ENCODE measurements at places on chromosomes 7 and 10.

- no peak for DNase-seq
Observed at GRCh38 chr7:19700936-19701335, 7.9 kb downstream of the POLR1F start.

- no peak for DNase-seq
Observed at GRCh38 chr7:124257638-124258308, 224.9 kb upstream of the TMEM229A start.

GRCh38 chr10:33621101-33621500 is 286.6 kb upstream of the NRP1 start:
- DNase-seq: no peak

DNA sequence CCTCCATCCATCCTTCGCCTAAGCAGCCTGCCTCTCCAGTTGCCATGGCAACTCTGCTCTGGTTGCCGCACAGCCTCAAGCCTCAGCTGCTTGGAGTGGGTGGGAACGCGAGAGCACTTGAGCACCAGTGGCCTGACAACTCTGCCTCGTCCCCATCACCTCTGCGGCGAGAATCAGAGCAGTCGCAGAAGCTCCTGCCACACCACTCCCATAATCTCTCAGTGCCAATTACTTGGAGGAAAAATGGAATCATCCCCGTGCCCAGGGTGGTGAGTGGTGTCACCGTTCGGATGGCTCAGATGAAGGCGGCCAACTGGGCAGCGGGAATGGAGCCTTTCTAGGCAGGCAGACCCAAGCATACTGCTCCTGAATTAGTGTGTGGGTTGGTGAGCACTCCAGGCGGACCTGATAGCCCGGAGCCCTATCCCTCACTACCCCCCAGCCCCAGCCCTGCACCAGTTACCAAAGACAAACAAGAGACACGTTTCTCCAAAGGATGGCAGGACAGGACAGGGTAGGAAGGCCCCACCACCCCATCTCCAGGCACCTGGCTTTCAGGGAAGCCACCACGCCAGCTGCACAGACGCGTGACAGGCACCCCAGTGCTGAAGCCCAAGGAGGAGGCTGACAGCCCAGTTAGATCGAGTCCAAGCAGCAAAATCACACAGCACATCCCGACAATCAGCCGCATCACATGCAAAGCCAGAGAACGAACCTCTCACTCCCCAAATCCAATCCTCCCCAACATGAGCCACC is 335.4 kb downstream of the PTPRN2 start:
- DNase-seq: no peak

GRCh38 chr10:22704942-22705341 is 9.4 kb downstream of the PIP4K2A start:
- no peak for DNase-seq

DNA sequence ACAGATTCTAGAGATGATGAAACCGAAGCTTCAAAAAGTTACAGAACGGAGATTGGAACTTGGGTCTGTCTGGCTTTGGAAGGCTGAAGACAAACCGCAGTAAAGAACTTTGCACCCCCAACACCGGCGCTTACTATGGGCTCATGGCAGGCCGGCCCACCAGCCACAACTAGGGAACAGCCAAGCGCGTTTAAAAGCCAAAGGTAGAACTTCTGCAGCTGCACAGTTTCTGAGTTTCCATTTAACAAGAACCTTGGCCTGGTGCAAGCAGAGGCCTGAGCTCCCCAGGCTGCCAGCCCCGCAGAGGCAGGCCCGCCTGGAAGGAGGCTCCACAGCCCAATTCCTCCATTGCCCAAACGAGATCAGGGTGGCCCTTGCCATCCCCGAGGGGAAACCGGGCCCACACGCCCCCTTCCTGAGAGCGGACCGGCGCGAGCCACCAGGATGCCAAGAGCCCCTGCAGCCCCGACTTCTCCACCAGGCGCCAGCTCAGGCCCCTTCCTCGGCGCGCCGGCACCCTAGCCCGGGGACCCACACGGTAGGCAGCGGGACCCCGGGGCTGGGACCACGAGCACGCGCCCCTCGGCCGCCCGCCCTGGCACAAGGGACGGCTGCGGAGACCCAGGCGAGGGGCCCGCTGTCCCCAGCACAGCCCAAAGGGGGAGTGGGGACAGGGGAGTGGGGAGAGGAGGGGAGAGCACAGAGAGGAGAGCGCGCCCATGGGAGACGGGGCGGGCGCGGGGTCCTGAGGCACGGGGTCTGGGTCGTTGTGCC is 566 bp downstream of the MAD1L1 start:
- DNase-seq: no peak

GRCh38 chr7:2273866-2274265 is 31.8 kb downstream of the NUDT1 start:
- DNase-seq: no peak

DNA sequence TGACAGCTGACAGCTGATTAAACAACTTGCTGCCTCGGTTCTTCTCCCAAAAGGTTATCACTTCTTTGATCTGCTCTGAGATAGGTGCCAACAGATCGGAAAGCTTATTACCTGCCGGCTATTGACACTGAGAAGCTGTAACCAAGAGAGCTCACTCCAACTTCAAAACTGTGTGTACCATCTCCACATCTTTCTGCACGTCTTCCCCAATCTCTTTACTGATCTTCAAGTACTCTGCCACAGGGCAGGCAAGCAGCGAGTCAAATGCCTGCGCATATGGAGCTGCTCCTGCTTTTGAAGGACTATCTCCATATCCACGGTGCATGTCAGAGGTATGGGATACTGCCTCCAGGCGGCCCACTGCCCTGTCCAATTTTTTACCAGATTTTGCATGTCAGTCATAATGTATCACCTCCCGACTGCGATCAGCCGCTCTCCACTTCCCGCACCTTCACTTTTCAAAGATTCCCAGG is 352 bp upstream of the ZNF485 start:
- no peak for DNase-seq

- DNase-seq: no peak
Observed at GRCh38 chr10:48667960-48668590, 16.6 kb upstream of the WDFY4 start.
